Stimulated activated CD8-positive, alpha-beta memory T cell treated with anti-CD3 and anti-CD28 coated beads, Interleukin-15, amount 100 ng/mL, for 4 hours (primary cell): ENCODE measurements at places on chromosomes 1 and 21.

GRCh38 chr1:9823943-9824701 is at the start of gene CLSTN1:
Gene CLSTN1 (minus strand): TSS chr1:9823965. CDS start chr1:9823733, 232 bp downstream.
- DNase-seq, result peak; percentile 83

- no peak for DNase-seq
Measured at GRCh38 chr1:35454616-35455015, 102.6 kb downstream of the KIAA0319L start.

DNA sequence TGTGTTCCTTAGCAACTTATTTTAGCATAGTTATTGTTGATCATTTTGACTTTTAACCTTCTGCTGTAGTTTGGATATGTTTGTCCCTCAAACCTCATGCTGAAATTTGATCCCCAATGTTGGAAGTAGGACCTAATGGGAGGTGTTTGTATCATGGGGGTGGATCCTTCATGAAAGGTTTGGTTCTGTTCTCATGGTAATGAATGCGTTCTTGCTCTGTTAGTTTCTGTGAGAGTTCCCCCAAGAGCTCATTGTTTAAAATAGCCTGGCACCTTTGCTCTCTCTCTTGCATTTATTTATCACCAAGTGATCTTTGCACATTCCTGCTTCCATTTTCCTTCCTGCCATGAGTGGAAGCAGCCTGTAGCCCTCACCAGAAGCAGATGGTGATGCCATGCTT is 372.1 kb upstream of the VAMP3 start:
- no peak for DNase-seq

- no peak for DNase-seq
Measured at GRCh38 chr21:45971616-45972352, 9.8 kb upstream of the COL6A1 start.

DNA sequence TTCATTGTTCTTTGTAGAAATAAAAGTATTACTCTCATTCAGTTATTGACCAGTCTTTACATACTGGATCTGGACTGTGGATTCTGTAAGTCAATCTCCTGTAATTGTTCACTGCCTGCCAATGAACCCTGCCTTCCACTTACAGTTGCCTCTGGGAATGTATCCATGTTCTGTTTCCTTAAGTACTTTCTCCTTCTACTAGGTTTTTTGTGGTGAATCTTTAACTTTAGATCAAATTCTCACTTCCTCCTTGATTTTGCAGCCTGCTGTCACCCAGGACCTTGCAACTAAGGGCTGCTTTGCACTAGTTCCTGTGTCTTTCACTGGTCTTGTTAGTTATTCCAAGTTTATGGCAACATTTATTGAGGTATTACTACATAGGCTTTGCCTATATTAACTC is 28.2 kb upstream of the ANKRD13C start:
- no peak for DNase-seq
